G401 (cell line): ENCODE measurements at places on chromosomes 6 and 20.
A peak's percentile ranks its signal among the peaks of the same experiment; 100 is the strongest.

DNA sequence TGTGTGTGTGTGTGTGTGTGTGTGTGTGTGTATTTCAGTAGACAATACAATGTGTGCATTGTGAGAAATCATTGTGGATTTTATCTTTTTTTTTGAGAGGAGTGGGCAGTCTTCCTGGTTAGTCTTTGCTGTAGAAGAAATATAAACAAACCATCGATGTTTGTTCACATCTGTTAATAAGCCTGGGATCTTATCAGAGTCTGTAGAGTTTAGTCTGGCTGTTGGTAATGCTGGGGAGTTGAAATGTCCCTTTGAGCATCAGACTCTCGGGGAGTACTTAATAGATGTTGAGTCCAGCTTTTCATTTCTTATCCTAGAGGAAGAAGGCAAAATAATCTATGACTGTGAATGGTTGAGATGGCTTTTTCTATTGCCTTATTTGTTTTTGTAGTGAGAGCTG, 96.6 kb upstream of the SUPT3H start:
- no peak for DNase-seq

DNA sequence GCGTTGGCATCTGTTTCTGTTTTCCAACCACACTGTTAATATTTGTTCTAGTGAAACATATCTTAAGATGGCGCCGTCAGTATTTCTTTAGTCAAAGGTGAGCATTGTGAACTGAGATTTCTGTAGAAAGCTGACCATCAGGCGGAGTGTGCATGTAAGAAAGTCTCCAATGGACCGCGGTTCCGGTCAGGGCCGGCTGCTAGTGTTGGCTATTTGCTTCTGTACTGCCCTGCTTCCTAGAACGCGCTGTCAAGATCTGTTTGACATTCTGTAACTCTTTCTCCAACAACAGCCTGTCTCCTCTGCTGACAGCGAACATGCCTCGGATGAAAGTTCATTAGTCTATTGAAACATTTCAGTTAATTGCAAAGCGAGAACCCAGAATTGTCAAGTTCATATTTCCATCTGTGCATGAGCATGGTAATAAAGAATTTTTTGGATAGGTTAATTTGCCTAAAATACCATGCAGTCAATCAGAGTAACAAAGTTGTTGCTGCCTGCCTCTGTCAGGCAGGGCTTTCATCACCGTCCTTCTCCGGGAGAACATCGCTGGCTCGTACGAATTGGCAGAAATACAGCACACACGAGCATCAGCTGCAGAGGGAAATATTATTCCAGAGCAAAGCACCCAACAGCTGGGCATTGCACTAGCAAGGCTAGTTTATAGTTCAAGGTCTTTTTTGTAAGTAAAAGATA, 369.1 kb downstream of the CDH4 start:
- no peak for DNase-seq

DNA sequence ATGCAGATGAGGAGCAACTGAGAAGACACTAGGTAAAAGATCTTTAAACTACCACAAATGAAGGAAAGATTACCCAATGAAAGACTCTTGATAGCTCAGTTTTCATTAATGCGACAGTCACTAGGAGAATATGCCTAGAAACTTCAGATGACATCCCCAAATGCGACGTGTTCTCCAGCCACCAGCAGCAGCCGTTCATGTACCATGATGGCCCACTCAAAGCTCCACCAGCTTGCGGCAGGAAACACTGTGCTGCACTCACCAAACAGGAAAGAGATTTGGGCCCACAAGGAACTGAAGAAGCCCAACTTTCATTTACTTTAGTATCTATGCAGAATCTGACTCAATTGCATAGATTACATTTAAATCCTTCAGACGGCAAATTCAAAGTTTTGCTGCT, 7.5 kb downstream of the DIDO1 start:
- DNase-seq: no peak

DNA sequence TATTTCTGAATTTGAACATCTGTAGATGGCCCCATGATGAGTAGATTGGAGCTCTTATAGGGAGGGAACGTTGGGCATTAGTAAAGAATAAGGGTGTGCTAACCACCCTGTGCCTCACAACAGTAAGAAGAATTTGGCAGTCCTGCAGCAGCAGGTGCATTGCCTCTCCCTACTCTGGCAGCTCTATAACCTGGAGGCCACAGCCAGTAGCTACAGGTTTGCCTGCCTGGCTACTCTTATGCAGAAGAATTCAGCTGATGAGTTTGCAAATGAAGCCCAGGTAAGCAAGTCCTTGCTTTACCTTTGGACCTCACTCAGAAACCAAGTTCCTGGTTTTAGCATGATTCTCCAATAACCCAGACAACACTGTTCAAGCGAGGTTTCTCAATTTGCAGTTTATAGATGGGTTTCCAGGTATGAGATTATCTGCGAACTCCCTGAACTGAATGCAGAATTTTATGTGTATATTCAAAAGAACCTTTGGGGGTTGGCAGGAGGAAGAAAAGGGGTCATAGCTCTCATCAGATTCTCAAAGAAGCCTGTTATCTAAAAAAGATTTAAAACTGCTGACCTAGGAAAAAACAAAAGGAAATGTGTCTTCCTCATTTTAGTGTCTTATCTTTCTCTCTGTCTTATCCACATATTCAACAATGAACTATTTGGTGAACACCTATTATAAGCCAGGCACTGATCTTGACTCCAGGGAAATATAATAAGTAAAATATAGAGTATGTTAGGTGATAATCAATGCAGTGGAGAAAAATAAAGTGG, 18.9 kb downstream of the TREML1 start:
- DNase-seq: no peak

GRCh38 chr6:106051226-106051625, 34.9 kb upstream of the PRDM1 start:
- DNase-seq: no peak

DNA sequence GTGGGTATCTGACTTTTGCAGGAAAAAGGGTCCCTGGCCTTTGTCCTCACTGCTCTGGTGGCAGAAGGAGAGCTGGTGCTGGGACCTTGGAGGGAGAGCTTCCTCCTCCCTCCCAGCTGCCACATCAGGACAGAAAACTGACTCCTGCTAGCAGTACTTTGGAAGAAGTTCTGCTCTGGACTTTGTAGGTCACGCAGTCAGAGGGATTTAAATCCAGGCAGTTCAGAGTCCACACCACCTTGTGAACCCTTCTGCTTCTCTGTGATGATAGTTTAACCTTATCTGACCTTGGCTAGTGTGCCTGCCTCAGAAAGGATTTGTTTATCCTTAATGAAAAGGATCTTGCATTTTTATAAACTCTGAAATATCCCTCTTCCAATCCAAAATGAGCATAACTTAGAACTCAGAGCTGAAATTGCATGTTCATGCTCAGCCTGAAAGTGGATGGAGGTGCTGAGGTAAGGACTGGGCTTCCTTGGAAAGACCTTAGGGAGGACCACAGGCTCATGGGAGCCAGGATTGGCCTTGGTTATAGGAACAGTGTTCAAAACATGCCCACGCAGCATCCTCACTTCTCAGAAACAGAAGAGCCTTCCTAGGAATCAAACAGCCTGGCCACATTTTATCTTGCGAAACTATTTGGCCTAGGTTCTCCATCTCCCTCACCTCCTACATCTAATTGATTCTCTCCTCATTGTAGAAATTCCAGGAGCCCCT, 123.9 kb upstream of the SASH1 start:
- DNase-seq: no peak

DNA sequence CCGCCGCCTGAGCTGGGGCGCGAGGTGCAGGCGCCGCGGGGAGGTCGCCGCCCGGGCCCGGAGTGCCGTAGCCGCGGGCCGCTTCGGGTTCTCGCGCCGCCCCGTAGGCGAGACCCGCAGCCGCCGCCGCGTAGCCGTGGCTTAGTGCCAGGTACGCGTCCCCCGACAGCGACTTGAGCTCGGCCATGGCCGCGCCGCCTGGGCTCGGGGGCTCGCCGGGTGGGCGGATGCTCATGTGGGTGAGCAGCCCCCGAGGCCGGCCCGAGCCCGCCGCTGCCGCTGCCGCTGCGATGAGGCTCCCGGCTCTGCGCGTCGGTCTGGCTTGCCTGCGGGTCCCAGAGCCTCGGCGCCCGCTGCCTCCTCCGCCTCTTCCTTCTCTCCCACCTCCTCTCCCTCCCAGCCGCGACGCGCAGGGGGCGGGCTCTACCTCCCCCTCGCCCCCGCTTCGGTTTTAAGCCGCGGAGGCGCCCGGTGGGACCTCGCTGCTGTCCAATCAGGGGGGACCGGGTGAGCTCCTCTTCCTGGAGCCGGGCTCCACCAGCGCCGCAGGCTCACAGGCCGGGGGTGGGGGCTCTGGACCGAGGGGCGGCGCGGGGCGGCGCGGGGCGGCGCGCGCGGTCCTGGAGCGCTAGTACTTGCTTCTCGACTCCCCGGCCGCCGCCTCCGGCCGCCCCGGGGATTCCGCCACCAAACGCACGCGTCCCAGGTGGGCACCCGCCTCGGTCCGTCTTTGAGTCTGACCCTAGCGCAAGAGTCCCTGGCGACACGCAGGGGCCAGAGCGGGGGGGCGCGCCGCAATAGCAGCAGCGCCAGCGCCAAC, at the start of gene BHLHE23:
BHLHE23 (minus strand) TSS at position 425 of the 820 bp plus-strand sequence; CDS start at position 235, 190 bp downstream.
- DNase-seq: no peak

DNA sequence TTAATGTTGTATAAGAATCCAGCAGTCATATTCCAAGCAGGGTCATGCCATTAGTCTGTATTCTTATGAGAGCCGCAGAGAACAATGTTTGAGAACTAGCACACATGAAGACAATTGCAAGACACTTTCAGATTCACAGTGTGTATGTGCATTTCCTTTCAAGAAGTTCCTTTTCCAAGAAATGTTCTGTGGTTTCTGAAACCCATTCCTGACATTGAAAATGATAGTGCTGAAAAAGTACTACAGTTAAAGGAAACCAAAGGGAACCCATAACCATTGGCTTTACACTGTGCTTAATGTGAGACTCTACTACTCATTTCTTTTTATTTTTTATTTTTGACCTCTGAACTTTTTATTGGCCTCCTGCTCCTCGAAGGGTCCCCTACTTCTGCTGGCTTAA, 4.2 kb upstream of the CALHM6 start:
- no peak for DNase-seq

- DNase-seq: no peak
These were observed 19.6 kb downstream of the ANGPT4 start for GRCh38 chr20:896501-897025.

DNA sequence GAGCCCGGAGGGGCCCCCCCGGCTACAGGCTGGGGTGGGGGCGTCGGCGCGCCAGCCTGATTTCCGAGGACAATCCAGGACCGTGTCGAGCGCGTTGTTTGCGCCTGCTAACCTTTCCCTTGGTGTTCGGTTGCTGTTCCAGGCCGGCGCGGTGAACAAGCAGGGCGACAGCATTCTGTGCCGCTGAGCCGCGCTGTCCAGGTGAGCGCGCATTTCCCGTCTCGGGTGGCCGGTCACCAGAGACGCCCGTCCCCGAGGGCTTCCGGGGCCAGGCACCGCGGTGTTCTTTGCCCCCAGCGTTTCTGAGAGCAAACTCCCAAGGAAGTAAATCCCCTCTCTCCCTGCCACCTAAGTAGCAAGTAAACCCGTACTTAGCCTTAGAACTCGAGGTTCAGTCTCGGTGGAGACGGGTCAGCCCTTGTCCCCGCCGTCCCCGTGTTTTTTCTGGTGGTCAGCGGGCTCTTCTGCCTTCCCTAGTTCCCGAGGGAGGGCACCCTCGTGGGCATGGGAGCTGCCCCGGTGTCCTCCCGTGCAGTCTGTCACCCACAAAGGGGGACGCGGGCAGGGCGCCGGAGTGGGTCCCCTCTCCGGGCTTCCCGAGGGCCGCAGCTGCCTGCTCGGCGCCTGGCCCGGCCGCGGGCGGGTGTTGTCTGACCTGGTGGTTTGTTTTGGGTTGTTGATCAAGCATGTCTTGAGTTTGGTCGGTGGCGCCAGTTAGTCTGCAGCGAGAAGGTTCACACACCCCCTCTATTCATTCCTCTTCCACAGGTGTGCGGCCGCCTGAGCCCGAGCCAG, 1.5 kb downstream of the ID4 start:
- DNase-seq: peak; percentile 27

DNA sequence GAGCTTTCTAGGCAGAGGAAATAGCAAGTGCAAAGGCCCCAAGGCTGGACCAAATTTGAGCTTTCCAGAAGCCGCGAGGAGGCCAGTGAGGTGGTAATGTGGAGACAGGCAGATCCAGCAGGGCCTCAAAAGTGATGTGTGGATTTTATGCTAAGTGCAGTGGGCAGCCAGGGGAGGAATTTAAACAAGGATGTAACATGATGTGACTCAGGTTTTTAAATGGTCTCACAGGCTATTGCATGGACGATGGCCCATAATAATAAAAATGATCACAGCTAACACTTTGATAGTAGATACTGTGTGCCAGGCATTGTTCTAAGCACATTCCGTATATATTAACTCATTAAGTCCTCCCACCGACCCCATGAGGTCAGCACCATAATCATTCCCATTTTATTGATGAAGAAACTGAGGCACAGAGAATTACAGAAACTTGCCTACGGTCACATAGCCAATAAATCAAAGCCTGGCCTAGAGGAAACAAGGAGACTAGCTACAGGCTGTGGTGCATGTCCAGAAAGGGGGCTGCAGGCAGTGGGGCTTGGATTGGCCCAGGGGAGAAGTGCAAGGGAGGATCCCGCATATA, 18.0 kb upstream of the PREX1 start:
- DNase-seq: no peak
